ENCODE measurements at places on chromosomes 6 and 20. TPM values are rescaled to one million over a fixed set of nuclear protein-coding genes. Genes with fewer than 3 reads are reported as not detected.
A peak's percentile ranks its signal among the peaks of the same experiment; 100 is the strongest.

DNA sequence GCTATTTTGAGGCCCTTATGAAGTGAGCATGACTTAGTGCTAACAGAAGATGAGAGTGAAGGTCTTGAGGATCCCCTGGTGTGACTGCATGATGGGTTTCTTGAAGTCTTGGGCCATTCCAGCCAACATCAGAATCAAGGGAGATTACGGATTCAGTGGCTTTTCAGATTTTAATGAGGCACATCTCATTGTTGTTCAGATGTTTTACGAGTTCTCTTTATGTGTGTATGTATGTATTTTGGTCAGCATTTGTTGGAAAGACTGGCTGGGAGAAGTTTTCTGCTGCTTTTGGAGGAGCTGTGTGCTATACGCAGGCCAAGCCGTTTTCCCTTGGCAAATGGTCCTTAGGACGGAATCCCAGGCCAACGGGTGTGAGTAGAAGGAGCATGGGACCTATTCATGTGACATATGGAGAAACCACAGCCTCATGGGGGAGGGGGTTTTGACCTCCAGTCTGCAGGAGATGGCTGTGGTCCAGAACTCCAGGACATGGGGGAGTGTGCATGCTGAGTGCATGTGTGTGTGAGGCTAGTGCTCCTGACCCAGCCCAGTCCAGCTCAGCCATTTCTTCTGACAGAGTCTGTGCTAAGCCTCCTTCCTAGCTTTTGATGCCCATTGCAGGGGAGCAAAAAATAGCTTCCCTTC, 35.3 kb downstream of the CHMP4B start:
- DNase-seq, result no peak

GRCh38 chr20:33649201-33649681, 12.9 kb upstream of the C20orf144 start:
- no peak for DNase-seq

The DTD1 gene
- total RNA-seq, result 154 TPM

GRCh38 chr6:42402184-42402583, 49.5 kb downstream of the TRERF1 start:
- DNase-seq, result peak; percentile 36

The SPTLC3 gene
- total RNA-seq, result 3.8 TPM

DNA sequence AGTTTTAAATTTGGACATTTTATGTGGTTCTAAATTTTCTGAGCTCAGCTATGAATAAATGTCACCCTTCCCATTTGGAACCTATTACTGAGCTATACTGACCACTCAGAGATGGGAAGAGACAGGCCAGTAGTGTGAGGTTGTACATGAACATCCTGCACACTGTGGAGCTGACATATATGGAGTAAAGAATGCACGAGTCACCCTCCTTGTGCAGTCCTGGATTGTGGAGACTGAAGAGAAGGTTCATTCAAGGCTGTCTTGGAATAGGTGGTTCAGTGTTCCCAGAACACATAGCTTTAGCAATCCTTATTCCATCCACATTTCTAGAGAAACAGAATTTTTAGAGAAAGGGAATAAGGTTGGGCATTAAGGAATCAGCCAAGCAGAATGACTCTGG, 50.3 kb upstream of the OGFRL1 start:
- peak; percentile 14 for DNase-seq

- peak; percentile 25 for DNase-seq
Observed at GRCh38 chr6:44219053-44219814, 2.5 kb downstream of the MYMX start.
